ENCODE measurements at places on chromosomes 2 and 18.
A peak's percentile ranks its signal among the peaks of the same experiment; 100 is the strongest.

DNA sequence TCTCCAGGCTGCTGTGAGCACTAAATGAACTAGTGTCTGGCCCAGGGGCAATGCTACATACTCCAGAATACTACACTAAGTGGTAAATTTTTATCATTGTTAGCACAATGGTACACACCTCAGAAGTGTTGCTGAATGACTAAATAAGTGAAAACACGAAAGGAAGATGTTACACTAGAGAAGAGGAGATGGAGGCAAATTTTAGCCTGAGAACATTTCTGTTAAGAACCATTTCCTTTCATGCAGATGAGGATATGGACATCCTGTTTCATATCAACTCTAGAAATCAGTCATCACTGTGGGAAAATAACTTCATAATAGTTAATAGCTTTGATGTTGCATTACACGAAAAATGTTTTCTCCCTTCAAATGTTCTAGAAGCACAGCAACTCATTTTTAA, 117.6 kb upstream of the STK17B start:
- DNase-seq = no peak

- no peak for DNase-seq
These were observed 114.8 kb downstream of the MIB1 start for GRCh38 chr18:21855432-21855831.

DNA sequence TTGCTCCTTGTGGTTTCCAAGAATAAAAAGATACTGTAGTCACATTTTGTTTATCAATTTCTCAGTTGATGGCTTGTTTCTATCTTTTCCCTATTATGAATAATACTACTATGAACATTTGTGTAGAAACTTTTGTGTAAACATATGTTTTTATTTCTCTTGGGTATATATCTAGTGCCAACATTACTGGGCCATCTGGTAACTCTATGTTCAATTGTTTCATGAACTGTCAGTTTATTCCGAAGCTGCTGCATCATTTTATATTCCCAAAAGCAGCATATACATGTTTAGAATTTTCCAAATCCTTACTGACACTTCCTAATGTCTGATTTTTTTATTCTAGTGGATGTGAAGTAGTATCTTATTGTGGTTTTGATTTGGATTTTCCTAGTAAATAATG, 737.6 kb upstream of the TMEFF2 start:
- DNase-seq = no peak

DNA sequence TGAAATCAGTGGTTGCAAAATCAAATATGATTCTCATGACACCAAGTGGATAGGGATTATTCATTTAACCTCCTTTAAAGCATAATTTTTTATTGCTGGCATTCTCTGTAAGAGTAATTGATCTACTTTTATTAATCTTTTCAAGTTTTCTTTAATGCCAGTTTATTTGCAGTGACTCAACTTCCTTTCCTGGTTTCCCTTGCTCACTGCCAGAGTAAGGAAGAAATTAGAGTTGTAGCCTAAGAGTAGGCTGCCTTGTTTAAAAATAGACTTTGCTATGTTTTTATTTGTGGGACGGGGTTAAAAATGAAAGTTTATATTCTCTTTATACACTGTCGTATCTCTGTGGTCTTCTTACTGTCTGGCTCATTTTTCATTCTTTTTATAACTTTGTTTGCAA, 148.6 kb downstream of the WDR7 start:
- peak; percentile 33 for DNase-seq

DNA sequence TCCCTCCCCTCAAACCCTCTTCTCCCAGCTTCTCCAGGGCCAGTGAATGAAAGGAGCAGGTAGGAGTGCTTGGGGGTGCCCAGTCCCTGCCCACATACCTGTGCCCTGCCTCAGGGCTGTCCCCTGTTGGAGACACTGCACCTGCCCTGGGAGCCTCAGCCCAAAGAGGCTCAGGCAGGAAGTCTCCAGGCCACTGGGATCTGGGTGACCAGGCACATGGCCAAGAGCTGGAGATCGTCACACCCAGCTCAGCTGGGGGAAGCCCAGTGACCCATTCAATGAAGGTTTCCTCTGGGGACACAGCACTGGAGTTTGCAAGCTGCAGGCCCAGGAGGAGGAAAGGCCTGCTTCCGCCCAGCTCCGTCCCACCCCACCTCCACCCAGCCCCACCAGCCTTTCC, 156.4 kb downstream of the ZFP36L2 start:
- no peak for DNase-seq

GRCh38 chr2:127140538-127140937, 33.6 kb upstream of the BIN1 start:
- DNase-seq = no peak

- no peak for DNase-seq
These were observed 685.1 kb downstream of the NRXN1 start for GRCh38 chr2:50346629-50347357.

GRCh38 chr2:64319896-64320295, 134.1 kb upstream of the LGALSL start:
- no peak for DNase-seq

DNA sequence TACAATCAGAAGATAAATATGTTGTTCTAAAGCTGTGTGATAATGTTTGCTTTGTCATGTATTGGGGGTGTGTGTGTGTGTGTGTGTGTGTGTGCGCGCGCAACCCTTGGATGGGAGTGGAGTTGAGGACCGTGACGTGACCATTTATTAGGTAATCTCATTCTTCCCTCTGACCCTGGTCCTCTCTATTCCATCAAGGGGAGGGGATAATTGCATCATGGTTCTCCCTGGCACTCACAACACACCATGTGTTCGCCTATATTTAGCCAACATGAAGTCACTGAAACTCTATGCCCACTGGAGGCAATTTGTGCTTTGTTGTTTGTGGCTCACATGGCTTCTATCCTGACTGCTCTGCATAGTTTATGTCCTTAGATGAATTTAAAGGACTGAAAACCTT, 79.8 kb upstream of the LRPPRC start:
- DNase-seq = no peak

DNA sequence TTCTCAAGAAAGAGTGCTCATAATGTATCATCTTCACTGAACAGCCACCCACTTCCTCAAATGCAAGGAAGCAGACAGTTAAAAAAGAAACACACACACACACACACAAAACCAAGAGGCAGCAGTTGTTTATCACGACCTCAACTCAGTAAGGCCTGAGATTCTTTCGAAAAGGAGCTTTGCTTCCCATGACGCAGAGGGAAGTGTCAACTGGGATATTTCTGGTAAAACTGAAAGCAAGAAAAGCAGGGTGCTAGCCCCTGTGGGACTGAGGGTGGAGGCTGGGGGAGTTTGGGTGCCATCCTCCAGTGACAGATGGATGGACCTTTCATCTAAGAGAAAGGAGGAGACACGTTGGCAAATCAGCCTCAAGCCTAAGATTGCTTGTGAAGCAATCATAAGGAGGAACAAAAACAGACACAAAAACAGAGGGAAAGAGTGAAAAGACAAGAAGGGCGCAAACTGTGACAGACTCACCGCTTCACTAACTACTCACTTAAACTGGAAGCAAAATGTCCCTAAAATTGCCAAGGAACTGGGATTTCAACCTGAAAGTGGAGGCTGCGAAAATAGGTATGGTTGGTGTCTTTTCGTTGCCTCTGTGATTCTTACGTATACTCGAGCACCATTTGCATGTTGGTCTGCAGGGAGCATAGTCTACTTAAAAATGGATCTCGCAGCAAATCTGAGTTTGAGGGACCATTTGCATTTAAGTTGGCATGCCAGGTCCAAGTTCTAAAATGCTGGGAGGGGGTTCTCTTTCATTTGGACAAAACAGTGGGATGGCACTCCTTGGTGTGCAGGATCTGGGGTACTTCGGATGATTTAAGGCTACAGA, at the start of gene ARHGAP25:
Gene ARHGAP25, plus strand, starts transcription at position 124 of the 838 bp plus-strand sequence. Its CDS starts 389 bp downstream, at position 513.
- no peak for DNase-seq

DNA sequence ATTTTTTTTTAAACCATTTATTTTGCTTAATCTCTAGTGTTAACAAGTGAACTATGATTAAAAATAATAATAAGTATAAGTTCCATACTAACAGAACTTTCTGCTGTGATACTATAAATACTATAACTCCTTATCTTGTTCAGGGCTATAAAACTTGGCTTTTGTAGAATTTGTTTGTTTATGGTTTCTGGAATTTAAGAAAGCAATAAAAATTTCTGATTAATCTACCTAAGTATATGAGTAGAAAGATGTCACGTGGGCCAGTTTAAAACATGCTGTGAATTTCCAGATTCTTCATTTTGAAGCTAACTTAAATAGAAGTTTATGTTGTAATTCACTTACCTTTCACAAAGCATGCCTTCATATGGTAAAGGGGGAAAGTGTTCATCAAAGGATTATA, 1236.3 kb upstream of the ACVR2A start:
- no peak for DNase-seq

DNA sequence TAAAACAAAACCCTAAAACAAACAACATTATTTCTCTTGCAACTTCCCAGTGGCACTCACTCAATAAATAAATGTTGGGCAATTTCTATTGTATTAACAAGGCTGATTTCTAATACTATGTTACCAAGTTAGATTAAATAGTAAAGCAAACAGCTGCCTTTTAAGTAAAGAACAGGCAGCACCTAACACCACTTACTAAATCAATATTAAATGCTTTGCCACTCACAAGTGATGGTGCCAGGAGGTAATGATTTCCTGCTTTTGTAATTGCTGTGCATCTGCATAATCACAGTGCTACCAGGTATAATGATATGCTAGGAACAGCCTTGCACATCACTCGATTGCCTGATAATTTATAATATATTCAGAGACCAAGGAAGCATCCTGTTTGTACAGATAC, 276.5 kb downstream of the NBAS start:
- no peak for DNase-seq

- DNase-seq = peak; percentile 25
These were observed 58.6 kb upstream of the VRK2 start for GRCh38 chr2:57987835-57988573.

DNA sequence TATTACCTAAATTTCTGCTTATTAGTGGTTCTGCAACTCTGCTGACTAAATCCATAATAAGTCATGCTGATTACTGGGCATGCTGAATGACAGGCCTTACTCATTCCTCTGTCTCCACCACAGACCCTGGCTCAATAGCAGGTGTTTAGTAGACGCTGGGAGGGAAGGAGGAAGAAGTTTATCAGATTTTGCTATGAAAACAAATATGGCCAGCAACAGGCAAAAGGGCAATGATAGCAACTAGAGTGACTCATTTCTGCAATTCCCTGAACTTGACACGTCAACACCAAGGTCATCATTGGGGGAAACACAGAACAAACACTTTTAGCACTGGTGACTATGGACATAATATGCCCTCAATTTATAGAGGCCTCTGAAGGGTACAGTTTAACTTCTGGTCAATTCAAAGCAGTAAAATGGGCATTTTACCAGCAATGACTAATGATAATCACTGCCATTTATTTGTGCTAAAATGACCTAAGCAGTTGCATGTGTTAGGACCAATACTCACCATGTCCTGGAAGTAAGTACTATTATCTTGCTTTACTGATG, 35.2 kb downstream of the TMEM163 start:
- DNase-seq = peak; percentile 42

- no peak for DNase-seq
These were observed 3.3 kb downstream of the ST6GAL2 start for GRCh38 chr2:106882673-106883072.

GRCh38 chr2:192236136-192236535, 41.4 kb upstream of the TMEFF2 start:
- peak; percentile 88 for DNase-seq

DNA sequence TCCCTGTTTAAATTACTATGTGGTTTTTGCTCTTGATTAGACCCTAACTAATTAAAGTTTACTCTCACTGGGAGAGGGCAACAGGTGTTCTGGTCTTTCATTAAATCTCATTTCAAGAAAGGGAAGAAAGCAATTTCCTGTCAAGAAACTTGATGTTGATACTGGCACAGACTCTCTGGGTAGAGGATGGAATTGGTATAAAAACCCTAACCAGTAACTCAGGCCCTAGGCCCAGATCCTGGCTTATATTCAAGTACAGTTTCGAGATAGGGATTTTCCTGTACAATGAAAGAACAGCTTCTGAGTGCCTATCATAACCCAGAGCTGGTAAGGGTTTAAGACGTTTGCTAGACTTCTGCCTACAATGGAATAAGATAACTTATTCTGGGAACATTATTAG, 61.6 kb upstream of the ACYP2 start:
- no peak for DNase-seq

- no peak for DNase-seq
These were observed 27.2 kb upstream of the DOCK10 start for GRCh38 chr2:225069477-225069876.

GRCh38 chr18:29488617-29489016, 1311.7 kb upstream of the CDH2 start:
- peak; percentile 1 for DNase-seq

- DNase-seq = peak; percentile 55
These were observed 113.3 kb upstream of the SERTAD2 start for GRCh38 chr2:64766841-64767669.

DNA sequence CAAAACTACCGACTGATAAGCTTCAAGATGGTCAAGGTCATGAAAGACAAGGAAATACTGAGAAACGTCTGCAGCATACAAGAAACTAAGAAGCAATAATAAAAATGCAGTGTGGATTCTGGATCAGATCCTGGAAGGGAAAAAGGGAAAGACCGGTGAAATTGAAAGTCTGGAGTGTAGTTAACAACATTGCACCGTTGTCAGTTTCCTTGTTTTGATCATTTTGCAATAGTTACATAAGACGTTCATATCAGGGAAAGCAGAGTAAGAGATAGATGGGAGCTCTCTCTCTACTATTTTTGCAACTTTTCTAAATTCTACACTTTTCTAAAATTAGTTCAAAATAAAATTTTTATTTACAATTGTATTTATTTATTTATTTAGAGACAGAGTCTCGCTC, 15.0 kb upstream of the ZNF407 start:
- no peak for DNase-seq

DNA sequence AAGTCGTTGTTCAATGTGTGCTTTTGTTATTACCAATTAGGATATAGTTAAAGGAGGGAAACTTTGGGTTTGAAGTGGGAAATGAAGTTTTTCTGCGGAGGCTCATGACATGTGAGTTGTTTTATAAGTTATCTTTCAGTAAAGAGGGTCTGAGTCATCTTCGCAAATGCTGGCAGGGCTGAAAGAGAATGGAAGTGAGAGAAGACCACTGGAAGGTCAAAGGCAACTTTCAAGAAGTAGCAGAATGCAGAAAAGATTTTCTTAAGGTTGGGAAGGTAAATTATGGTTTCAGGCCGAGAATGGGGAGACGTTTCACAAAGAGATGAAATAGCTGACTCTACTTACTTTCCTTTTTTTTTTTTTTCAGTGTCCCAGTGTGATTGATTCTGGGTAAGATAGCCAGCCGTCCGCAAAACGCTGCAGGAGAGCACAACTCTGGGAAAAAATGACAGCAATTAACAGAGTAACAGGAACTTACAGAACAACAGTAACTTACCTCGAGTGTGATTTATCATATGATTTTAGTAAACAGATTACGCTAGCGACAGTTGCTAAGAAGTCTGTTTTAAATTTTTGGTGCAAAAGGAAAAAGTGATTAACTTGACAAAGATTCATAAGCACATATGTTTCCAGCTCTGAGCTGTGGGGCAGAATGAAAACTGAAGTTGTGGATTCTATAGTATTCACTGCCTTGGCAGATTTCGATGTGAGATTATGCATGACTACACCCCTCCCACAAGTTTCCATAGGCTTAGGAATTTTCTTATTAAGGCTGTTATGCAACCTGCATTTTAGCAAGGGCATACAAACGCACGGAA, 46.8 kb upstream of the ACTR3 start:
- peak; percentile 15 for DNase-seq
